Vagina (tissue), 2 donors: ENCODE measurements at places on chromosomes 13 and 19.

DNA sequence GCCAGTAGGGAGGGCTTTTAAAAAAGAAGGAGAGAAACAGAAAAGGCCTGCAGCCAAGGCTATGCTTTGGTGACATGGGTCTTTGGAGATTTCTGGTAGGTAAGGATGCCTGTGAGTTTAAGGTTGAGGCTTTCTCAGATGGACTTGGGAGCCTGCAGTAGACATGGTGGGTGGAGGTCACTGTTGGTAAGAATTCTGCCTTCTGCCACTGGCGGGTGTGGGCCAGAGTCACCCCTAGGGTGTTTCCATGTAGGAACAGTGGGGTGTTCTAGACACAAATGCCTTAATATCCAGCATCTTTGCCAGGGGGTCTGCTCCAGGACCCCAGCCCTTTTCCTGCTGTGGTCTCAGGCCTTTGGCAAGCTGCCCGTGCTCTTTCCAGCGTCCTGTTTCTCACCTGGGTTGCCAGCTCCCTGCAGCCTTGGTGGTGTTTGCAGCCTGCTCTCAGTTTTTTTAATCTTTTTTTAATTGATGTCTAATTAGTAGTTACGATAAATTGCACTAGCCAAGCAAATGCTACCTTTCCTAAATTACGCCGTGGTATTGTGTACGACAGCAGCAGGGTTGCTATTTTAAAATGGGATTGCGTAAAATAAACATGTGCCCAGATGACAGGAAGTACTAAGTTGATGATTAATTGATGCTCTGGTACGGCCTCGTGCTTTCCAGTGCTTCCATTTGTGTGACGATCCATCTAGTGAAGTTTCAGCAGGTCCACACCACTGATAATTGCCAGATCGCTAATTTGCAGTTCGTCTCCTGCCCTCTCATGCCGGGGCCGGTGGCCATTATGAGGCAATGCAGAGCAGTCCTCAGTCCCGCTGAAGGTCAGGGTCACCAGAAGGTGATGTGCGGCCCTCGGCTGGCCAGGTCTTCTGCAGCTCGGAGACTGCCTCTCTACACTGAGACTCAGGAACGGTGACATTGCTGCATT, 35.3 kb upstream of the NPAS1 start:
- no peak for DNase-seq

- no peak for DNase-seq
Measured at GRCh38 chr13:107900775-107901174, 314.6 kb downstream of the LIG4 start.

DNA sequence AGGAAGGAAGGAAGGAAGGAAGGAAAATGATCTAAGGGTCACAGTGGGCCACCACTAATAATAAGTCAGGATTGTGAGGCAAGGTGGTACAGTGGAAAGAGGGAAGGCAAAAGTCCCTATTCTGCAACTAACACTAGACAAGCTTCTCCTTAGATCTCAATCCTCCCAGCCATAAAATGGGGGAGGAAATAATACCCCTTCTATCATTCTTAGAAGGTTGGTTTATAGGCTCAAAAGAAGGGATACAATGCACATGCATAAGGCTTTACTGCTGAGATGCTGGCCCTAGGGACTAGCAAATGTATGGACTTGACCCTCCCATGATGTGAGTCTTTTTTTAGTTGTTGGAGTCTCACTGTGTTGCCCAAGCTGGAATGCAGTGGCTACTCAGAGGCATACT, 167.7 kb upstream of the ZNF507 start:
- DNase-seq = no peak

DNA sequence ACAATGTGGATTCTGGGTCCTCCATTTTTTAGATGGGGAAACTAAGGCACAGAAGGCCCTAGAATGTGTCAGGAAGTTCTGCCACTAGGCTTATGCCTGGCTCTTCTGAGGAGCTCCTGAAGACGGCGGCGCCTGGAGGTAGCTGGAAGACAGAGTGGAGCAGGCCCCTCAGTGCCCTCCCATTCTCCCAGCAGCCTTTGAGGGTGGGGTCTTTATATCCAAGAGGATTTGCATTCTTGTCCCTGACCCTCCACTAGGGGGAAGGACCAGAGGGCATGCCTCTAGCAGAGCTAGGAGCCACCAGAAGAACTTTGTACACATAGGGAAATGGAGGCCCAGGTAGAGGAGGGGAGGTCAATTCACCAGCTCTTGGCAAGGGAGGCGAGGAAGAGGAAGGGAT, 9.4 kb downstream of the CELF5 start:
- DNase-seq = no peak

DNA sequence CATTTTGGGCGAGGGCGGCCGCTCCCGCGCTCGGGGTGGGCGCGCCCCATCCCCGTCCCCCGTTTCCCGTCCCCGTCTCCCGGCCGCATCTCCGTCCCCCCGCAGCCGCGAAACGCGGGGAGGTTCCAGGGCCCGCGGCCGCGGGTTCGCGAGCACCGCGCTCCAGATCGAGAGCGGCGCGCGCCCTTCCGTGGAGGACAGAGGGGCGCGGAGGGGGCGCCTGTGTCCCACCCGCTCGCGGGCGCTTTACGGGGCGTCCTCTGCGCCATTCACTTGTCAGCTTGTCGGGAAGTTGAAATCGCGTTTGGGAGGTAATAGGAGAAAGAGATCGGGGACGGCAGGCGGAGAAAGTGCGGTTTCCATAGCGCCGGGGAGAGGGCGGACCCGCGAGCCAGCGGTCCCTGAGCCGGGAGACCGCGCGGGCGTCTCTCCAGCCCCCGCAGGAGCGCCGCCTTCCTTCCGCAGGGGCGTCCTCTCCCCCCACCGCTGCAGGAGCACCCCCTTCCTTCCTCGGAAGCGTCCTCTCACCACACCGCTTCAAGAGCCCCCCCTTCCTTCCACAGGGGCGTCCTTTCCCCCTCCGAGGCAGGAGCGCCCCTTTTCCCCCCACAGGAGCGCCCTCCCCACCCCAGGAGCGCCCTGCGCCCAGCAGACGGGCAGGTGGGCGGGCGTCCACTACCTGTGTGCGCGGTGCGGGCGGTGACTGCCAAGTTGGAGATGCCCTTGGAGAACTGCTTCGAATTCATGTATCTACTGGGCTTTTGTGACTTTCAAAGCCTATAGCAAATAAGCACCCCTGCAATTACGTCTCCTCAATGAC, 962 bp upstream of the IRS2 start:
- no peak for DNase-seq

DNA sequence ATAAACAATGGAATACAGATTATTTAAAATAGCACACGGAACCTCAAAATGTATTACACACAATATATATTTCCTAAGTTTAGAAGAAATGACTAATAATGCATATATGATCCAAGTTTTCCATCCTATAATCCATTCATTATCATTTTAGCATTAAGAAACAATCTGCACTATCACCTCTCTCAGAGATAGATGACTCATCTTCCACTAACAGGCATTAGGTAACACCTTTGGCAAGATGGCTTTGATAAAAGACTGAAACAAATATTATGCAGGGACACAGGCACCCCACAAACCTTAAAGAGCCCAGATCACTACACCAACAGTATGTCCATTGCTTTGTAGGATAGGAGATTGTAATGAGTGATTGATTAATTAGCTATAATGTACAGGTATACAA, 4.1 kb downstream of the ENOX1 start:
- no peak for DNase-seq

DNA sequence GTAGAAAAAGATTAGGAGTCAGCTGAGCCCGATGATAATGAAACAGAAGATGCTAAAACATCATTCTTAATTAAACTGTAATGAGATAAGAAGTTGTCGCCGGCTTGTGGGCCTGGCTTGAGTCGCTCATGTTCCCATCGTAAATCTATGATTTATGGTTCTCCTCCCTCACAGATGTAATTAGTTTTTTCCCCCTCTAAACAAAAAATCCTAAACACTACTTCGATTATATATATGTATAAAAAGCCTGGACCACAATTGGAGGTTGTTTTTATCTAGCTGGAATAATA, 151.3 kb downstream of the PTPRS start:
- DNase-seq = no peak

GRCh38 chr19:10828981-10829821, 6.8 kb downstream of the TMED1 start:
- DNase-seq = no peak

DNA sequence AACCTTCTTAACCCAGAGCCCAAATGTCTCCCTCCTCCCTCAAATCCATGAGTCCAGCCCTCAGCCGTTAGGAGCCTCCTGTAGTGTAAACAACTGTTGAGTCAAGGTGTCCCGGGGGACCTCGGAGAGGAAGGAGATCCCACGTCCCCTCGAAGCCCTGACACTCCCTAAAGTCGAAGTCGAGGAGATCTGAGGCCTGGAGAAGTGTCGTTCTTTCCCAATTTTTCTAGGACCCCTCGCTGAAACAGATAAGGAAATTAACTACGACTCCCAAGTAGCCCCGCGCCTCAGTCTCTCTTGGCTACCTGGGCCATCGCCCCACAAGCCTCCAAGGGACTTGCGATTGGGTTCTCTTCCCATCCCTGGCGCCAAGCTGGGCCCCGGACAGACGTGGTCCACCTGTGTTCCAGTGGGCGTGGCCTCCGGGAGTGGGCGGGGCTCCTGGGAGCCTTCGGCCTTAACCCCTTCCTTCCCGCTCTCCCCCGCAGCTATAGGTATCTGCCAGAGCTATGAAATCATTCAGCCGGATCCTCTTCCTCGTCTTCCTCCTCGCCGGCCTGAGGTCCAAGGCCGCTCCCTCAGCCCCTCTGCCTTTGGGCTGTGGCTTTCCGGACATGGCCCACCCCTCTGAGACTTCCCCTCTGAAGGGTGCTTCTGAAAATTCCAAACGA, 869 bp downstream of the GFY start:
- DNase-seq = no peak

- DNase-seq = no peak
Measured at GRCh38 chr13:85567909-85568308, 231.3 kb downstream of the SLITRK6 start.

- DNase-seq = no peak
Measured at GRCh38 chr19:31144075-31144870, 205.0 kb downstream of the TSHZ3 start.

DNA sequence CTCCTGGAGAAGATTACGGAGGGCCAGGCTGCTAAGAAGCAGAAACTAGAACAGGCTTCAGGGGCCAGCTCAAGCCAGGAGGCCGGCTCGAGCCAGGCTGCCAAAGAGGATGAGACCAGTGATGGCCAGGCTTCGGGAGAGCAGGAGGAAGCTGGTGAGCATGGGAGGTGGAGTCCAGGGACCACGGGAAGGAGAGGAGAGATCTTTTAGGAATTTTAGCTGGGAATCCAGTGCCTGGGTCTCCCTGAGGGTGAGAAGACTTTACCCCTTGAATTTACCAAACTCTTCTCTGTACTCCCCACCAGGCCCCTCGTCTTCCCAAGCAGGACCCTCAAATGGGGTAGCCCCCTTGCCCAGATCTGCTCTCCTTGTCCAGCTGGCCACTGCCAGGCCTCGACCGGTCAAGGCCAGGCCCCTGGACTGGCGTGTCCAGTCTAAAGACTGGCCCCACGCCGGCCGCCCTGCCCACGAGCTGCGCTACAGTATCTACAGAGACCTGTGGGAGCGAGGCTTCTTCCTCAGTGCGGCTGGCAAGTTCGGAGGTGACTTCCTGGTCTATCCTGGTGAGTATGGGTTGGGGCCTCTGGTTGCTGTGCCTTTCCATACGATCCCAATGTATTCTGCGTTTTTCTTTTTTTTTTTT, 824 bp downstream of the TSEN34 start:
- no peak for DNase-seq

DNA sequence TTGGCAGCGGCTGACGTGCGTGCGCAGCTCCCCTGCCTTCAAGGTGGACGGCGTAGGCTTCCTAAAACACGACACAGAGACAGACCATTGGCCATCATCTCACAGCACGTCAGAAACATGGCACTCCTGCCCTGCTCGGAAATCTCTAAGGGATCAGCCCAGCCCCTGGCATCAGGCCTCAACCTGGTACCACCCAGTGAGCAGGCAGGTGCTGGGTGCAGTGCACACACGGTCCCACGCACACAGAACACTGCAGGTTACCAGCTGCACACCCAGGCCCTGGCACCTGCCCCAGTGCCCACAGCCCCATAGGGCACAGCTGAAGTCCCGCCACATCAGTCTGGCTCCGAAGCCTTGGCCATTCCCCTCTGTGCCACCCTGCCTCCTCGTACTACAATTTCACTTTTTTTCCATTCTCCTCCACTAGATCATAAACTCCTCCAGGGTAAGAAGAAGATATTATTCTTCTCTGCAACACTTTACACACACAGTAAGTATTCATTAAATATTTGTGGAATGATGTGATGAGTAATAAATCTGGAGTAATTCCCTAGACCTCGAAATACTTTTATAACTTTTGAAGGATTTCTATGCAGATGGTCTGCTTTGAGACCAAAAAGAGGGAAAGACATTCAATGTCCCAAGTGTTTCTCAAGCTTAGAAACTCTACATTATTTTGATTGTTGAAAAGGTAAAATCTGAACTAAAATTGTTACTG, 156.4 kb downstream of the COL4A1 start:
- no peak for DNase-seq

DNA sequence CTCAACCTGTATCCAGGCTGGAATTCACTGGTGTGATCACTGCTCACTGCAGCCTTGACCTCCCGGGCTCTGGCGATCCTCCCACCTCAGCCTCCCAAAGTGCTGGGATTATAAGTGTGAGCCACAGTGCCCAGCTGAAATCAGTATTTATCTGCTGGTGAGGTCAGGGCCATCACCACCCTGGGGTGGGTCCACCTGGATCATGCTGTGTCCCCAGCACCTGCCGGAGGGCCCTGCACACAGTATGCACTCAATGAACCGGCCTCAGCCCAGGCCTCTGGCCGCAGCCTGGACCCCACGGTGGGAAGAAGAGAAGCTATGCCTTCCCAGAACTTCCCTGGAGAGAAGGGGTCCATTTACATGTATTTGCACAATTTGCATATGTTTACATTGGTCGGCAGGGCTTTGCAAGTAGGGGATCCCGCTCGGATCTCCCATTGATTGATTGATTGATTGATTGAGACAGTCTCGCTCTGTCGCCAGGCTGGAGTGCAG, 2.6 kb upstream of the SLC5A5 start:
- DNase-seq = no peak

GRCh38 chr13:75800545-75800944, 164.4 kb downstream of the LMO7 start:
- no peak for DNase-seq

- no peak for DNase-seq
Measured at GRCh38 chr13:78881751-78882150, 222.8 kb upstream of the OBI1 start.

- no peak for DNase-seq
Measured at GRCh38 chr19:1863638-1864479, 480 bp upstream of the KLF16 start.

DNA sequence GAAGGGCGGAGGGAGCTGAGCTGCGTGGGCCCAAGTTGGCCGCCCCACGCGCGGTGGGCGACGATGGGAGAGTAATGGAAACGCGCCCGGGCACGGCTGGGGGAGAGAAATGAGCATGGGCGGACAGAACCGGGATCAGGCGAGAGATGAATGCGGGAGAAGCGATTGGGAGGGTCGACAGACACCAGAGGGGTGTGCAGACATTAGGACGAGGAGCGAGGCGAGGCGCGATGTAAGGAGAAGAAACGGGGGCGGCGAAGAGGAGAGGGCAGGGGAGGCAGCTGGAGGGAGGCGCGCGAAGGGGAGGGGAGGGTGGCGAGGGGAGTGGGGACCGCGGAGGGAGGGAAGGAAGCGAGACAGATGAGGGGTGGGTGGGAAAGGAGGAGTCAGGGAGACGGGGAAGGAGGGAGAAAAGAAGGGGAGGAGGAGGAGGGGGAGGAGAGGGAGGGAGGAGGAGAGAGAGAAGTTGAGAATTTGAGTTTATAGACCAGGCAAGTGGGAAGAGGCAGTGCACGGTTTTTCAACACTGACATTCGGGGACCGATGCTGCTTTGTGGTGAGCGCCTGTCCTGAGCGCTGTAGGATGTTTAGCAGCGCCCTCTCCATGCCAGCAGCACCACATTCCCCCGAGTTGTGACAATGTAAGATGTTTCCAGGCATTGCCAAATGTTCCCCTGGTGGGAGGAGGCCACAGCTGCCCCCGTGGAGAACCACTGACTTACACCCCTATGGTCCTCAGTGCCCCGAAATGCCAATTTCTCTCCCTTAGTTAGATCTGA, at the start of gene SHISA7:
Gene SHISA7, minus strand, starts transcription at position 256 of the 779 bp plus-strand sequence. CDS start 437 bp downstream, outside the sequence.
- DNase-seq = no peak
